Endothelial cell of umbilical vein (primary cell): ENCODE measurements at places on chromosomes 2 and 18. TPM values are rescaled to one million over a fixed set of nuclear protein-coding genes. Genes with fewer than 3 reads are reported as not detected.

The EFR3B gene
- total RNA-seq = 0.58 and 0.77 TPM in 2 replicates

The POTEE gene
- 0.21 and 0.31 TPM in 2 replicates for total RNA-seq

The ASB18 gene
- total RNA-seq = not detected in 2 replicates

The CFAP221 gene
- not detected in 2 replicates for total RNA-seq

The ANKRD36C gene
- 92.8 and 108 TPM in 2 replicates for total RNA-seq

The GKN1 gene
- not detected in 2 replicates for total RNA-seq

The STRADB gene
- 16.6 and 16.8 TPM in 2 replicates for total RNA-seq

The L3MBTL4 gene
- 0.18 and 0.80 TPM in 2 replicates for total RNA-seq

The ALLC gene
- not detected in 2 replicates for total RNA-seq

The QPCT gene
- total RNA-seq = 12.8 and 14.3 TPM in 2 replicates

The C2orf74 gene
- total RNA-seq = 3.8 and 4.1 TPM in 2 replicates

The LRATD1 gene
- not detected in 2 replicates for total RNA-seq

The NTSR2 gene
- total RNA-seq = not detected in 2 replicates

The MYOM1 gene
- not detected in 2 replicates for total RNA-seq

The CHAC2 gene
- total RNA-seq = 8.1 and 8.3 TPM in 2 replicates

The UGT1A7 gene
- not detected in 2 replicates for total RNA-seq

The GCG gene
- total RNA-seq = not detected in 2 replicates

The ALPI gene
- not detected in 2 replicates for total RNA-seq

The MORN2 gene
- 15.0 and 16.7 TPM in 2 replicates for total RNA-seq

The RAD51AP2 gene
- not detected in 2 replicates for total RNA-seq

The MAL gene
- not detected in 2 replicates for total RNA-seq

The RESP18 gene
- total RNA-seq = not detected in 2 replicates

The RRM2 gene
- total RNA-seq = 220 and 246 TPM in 2 replicates

The IFIH1 gene
- total RNA-seq = 4.7 and 6.9 TPM in 2 replicates

The NEU4 gene
- total RNA-seq = not detected in 2 replicates

The ALPP gene
- total RNA-seq = not detected in 2 replicates

The COMMD1 gene
- 39.5 and 42.0 TPM in 2 replicates for total RNA-seq

The RAB6C gene
- total RNA-seq = not detected in 2 replicates

The RAB6D gene
- not detected in 2 replicates for total RNA-seq

The CYS1 gene
- total RNA-seq = 0.25 TPM in 1 of 2 replicates, not detected in the other

The ZAP70 gene
- not detected in 2 replicates for total RNA-seq

The MAP3K19 gene
- not detected in 2 replicates for total RNA-seq

The NEURL3 gene
- not detected in 2 replicates for total RNA-seq

The SIX3 gene
- not detected in 2 replicates for total RNA-seq

The SPP2 gene
- not detected in 2 replicates for total RNA-seq

The KYNU gene
- total RNA-seq = 0.25 TPM in 1 of 2 replicates, not detected in the other

The PAX3 gene
- not detected in 2 replicates for total RNA-seq

The UGT1A4 gene
- total RNA-seq = not detected in 2 replicates

The FSHR gene
- total RNA-seq = not detected in 2 replicates

The C1QL2 gene
- total RNA-seq = not detected in 2 replicates

The CROCC2 gene
- not detected in 2 replicates for total RNA-seq

The RAMP1 gene
- total RNA-seq = not detected in 2 replicates

The MROH2A gene
- total RNA-seq = not detected in 2 replicates

The ITPRIPL1 gene
- total RNA-seq = 4.6 and 5.8 TPM in 2 replicates

The SLC9A4 gene
- 0.07 TPM in 1 of 2 replicates, not detected in the other for total RNA-seq

The CNTNAP5 gene
- total RNA-seq = not detected in 2 replicates

The ALK gene
- not detected in 2 replicates for total RNA-seq

The DHRS9 gene
- 0.32 TPM in 1 of 2 replicates, not detected in the other for total RNA-seq

The RAB1A gene
- total RNA-seq = 170 and 176 TPM in 2 replicates

The CXCR1 gene
- not detected in 2 replicates for total RNA-seq

The PDE11A gene
- 0.25 and 0.51 TPM in 2 replicates for total RNA-seq
